Progenitor cell of endocrine pancreas (in vitro differentiated cells): ENCODE measurements at places on chromosomes 7 and 10. TPM values are rescaled to one million over a fixed set of nuclear protein-coding genes. Genes with fewer than 3 reads are reported as not detected.

Gene ZNF438
- 6.1 and 6.6 TPM in 2 replicates for total RNA-seq

Gene ASB10
- total RNA-seq = not detected in 2 replicates

DNA sequence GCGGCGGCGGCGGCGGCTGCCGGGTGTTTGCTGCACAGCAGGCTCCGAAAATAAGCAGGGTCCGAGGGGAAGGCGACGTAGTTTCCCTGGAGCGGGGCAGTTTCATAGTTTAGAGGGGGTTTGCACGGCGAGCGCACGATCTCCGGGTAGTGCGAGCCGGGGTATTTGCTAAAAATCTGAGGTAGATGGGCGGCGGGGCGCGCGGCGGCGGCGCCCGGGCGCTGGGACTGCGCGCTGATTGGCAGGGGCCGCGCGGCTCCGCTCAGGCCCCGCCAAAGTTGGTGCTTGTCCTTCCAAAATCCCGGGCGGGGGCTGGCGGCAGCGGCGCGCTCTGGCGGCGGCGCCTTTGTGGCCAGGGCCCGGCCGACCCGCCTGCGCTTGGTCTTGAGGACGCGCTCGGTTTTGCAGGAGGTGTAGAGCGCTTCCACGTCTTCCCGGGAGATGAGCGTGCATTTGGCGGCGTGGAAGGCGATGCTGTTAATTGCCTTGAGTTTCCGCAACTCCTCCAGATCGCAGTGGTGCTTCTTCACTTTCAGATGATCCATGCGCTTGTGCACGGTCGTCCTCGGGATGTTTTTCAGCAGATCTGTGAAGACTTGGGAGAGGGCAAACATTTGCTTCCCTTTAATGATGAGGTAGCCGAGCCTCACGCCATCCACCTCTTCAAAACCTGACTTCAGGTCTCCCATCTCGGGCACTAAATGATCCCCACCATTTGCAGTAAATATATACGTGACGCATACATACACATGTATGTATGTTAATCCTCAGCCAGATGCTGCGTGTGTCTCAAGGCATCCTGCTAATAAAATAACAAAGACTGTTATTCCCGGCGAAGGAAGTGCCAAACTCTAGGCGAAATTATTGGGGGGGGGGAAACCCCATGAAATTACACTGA, 8.1 kb downstream of the SKIDA1 start:
- peak overlapping the region; percentile 94 for H3K27ac ChIP-seq
- no peaks in the 10 kb centered on the region for H3K27me3 ChIP-seq
- DNase-seq = no peak
- peak overlapping the region; percentile 84 for H3K4me3 ChIP-seq
- peaks cover 70% of the 10 kb centered on the region for H3K4me1 ChIP-seq
- H3K36me3 ChIP-seq = no peaks in the 10 kb centered on the region

DNA sequence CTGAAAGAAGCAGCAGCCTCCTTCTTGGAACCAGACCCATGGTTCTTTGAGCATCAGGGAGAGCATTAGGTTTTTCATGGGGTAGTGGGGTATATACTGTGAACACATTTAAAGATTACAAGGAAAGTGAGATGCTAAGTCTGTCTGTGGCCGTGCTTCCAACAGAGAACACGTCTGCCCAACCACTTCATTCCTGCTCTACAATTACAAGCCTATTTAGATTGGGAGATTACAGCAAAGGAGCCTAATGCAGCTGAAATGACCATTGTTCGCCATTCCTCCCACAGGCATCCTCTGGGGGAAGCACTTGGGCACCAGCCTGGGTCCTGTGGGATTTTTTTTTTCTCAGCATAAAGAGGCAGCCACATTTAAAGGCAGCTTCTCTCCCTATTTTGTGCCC, 536.4 kb downstream of the XPNPEP1 start:
- no peaks in the 10 kb centered on the region for H3K27me3 ChIP-seq
- no peak overlapping the region for H3K27ac ChIP-seq
- no peak overlapping the region for H3K4me3 ChIP-seq
- H3K4me1 ChIP-seq = peaks cover 13% of the 10 kb centered on the region
- DNase-seq = no peak

Gene KCNMA1
- 5.8 and 7.3 TPM in 2 replicates for total RNA-seq

DNA sequence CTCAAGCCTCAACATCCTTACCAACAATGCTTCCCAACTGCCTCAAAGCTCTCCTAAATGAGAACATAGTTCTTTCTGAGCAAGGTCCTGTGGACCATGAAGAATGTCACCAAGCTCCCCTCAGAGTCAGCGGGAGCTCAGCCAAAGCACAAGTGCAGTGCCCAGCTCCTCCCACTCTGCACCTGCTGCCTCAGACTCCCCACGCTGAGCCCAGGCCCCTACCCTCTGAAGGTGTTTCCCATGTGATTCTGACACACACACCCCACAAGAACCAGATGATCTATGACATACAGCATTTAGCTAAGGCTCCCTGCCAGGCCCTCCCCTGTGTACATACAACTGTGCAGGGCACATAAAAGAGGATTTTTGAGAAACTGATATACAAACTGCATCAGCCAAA, 19.2 kb downstream of the ERCC6 start:
- no peaks in the 10 kb centered on the region for H3K4me1 ChIP-seq
- no peak overlapping the region for H3K4me3 ChIP-seq
- peaks cover 8% of the 10 kb centered on the region for H3K36me3 ChIP-seq
- DNase-seq = no peak
- H3K27ac ChIP-seq = no peak overlapping the region

Gene ITGB1
- 382 and 384 TPM in 2 replicates for total RNA-seq

DNA sequence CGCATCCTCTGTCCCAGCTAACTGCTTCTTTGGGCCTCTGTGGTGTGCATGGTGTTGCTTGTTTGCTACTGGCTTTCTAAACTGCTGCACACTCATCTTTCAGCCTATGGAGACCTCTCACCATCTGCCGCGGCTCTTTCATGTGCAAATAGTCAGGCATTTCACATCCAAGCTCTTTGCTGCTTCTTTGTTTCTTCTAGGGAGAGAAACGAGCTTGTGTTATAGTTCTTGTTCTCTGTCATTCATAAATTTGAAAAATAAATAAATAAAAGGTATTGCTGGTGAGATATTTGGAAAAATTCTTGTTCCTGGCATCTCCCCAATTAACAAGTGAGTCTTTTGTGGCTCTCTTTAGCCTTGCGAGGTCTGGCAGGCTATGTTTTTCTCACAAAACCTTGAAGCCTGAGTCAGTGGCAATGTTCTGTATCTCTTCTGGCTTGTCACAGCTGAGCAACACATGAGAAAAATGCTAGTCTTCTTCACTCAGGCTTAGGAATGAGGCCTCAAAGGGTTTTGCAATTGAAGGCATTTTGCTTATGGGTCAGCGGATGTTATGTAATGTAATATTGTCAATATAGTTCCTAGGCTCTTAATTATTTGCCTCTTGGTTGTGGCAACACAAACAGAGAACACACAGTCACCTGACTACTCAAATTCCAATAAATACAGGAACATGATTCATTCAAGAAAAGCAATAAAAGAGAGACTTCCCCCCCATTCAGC, 274.0 kb downstream of the FRMD4A start:
- no peak for DNase-seq
- H3K4me3 ChIP-seq = no peak overlapping the region
- H3K4me1 ChIP-seq = peaks cover 3% of the 10 kb centered on the region
- no peaks in the 10 kb centered on the region for H3K36me3 ChIP-seq
- H3K27me3 ChIP-seq = peaks cover 1% of the 10 kb centered on the region

DNA sequence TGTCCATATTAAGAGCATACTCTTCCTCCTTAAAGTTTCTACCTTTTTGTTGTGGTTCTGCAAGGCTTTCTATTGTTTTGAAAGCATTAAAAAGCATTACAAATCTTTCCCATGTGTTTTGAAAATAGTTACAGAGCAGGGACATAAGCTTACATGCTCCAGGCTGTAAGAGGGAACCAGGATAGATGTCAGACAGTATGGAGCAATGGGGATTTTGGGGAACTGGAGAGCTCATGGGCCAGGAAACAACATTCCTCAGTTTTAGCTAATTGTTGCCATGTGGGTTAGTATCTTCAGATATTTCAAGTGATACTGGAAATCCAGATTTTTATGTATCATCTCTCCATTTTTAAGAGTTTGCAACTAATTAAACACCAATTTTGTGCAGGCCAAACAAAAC, 3.5 kb downstream of the MDFIC start:
- no peak overlapping the region for H3K4me3 ChIP-seq
- no peak for DNase-seq
- no peaks in the 10 kb centered on the region for H3K36me3 ChIP-seq

Gene CTAGE4
- total RNA-seq = 5.4 and 6.9 TPM in 2 replicates

DNA sequence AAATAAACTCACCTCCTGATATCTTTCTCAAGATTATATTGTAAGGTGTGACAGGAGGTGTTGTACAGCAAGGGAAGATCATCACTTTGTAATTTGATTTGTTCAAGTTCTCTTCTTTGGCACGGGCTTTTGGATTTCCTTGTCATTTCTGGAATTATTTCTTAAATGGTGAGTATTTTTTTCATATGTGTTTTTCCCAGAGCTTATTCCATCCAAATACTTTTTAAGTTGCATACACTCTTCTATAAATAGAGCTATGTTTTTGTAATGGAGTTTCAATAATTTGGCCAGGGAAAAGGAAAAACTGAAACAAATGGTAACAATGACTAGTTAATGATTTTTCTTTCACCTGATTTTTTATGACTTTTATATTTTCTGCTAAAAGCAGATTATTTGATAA, 92.5 kb downstream of the CFAP58 start:
- no peaks in the 10 kb centered on the region for H3K27me3 ChIP-seq
- DNase-seq = no peak
- no peaks in the 10 kb centered on the region for H3K4me1 ChIP-seq
- H3K4me3 ChIP-seq = no peak overlapping the region

Gene STAG3
- total RNA-seq = 2.4 and 2.5 TPM in 2 replicates

DNA sequence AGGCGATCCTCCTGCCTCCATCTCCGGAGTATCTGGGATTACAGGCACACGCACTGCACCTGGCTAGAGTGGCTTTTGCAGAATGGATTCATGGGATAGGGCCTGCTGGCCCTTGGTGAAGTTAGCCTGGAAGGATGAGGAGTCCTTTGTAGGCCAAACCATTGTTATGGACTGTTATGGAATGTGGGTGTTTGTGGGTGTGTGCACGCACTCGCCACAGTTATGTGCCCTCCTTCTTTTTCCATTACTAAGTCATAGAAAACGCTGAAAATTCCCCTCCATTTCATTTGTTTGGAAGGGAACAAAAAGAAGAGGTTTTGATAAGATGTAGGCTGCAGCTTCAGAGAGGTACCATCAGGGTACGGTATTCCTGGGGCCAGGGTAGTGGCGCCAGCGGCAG, 15.0 kb downstream of the ZNF862 start:
- peaks cover 2% of the 10 kb centered on the region for H3K36me3 ChIP-seq
- no peak overlapping the region for H3K4me3 ChIP-seq
- H3K27ac ChIP-seq = no peak overlapping the region
- peaks cover 8% of the 10 kb centered on the region for H3K4me1 ChIP-seq

Gene TFPI2
- 1.7 and 2.6 TPM in 2 replicates for total RNA-seq

- H3K4me1 ChIP-seq = peaks cover 1% of the 10 kb centered on the region
- H3K27ac ChIP-seq = no peak overlapping the region
- no peak for DNase-seq
- no peaks in the 10 kb centered on the region for H3K36me3 ChIP-seq
- no peak overlapping the region for H3K4me3 ChIP-seq
- H3K27me3 ChIP-seq = no peaks in the 10 kb centered on the region
These were observed 483.0 kb downstream of the MAGI2 start for GRCh38 chr7:78970440-78970916.

GRCh38 chr7:103296901-103297836, at the start of gene PMPCB:
PMPCB (plus strand) TSS chr7:103297435; CDS start chr7:103297460, 25 bp downstream.
- peaks cover 13% of the 10 kb centered on the region for H3K4me1 ChIP-seq
- H3K36me3 ChIP-seq = peaks cover 6% of the 10 kb centered on the region
- peak within 1 kb of the TSS; percentile 65 for H3K27ac ChIP-seq
- DNase-seq = peak; percentile 88

Gene FGFR2
- total RNA-seq = 146 and 149 TPM in 2 replicates

DNA sequence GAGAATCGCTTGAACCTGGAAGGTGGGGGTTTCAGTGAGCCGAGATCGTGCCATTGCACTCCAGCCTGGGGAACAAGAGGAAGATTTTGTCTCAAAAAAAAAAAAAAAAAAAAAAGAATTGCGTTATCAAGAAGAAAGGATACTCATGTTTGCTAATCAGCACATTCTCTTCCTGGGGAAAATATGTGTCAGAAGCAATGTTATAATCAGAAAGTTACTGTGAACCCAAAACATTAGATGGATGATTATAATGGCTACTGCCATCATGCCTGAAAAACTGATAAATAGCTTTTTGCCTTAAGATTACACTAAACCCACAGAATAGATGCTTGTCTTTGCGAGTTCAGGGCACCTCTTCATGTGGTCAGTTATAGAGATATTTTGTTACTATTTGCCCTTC, 24.3 kb upstream of the GNAI1 start:
- no peaks in the 10 kb centered on the region for H3K27me3 ChIP-seq
- no peak for DNase-seq
- H3K4me3 ChIP-seq = no peak overlapping the region
- H3K27ac ChIP-seq = no peak overlapping the region
- peaks cover 10% of the 10 kb centered on the region for H3K4me1 ChIP-seq

Gene LDB3
- 0.26 and 0.31 TPM in 2 replicates for total RNA-seq

Gene CEP55
- 9.1 and 10.5 TPM in 2 replicates for total RNA-seq

- no peaks in the 10 kb centered on the region for H3K36me3 ChIP-seq
- no peak overlapping the region for H3K27ac ChIP-seq
- no peak for DNase-seq
- H3K4me3 ChIP-seq = no peak overlapping the region
- H3K27me3 ChIP-seq = no peaks in the 10 kb centered on the region
These were observed 67.9 kb downstream of the ELFN1 start for GRCh38 chr7:1737956-1738355.

DNA sequence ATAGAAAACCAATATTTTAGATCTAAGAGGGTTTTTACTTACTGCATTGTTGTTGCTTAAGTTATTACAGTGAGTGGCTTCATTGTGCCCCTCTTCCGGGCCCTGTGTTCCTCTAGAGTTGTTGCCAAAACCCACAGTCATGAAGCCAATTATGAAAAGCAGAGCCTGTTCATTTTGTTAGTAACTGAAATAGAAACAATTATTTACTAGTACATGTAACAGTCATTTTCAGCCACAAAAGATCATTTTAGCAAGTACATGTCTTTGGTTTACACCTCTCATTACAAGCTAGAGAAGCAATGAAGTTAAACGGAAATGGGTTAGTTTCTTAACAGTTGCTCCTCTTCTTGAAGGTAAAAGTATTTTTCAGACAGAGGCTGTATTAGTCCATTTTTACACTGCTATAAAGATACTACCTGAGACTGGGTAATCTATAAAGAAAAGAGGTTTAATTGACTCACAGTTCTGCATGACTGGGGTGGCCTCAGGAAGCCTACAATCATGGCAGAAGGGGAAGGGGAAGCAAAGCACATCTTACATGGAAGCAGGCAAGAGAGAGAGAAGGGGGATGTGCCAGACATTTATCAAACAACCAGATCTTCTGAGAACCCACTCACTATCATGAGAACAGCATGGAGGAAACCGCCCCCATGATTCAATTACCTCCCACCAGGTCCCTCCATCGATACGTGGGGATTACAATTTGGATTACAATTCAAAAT, 380.5 kb downstream of the SFMBT2 start:
- no peaks in the 10 kb centered on the region for H3K4me1 ChIP-seq
- H3K27ac ChIP-seq = no peak overlapping the region

Gene COL1A2
- total RNA-seq = 14.8 and 26.2 TPM in 2 replicates

Gene SPRN
- 0.12 TPM in 1 of 2 replicates, not detected in the other for total RNA-seq

- H3K27me3 ChIP-seq = peaks cover 75% of the 10 kb centered on the region
- no peak overlapping the region for H3K4me3 ChIP-seq
- H3K4me1 ChIP-seq = peaks cover 4% of the 10 kb centered on the region
- H3K36me3 ChIP-seq = no peaks in the 10 kb centered on the region
- no peak for DNase-seq
These were observed 10.7 kb upstream of the DPYSL4 start for GRCh38 chr10:132175907-132176581.
